ENCODE measurements at places on chromosomes 7 and 10.

GRCh38 chr10:6770846-6771245, 190.8 kb upstream of the PRKCQ start:
- DNase-seq = peak; percentile 38

- DNase-seq = no peak
Observed at GRCh38 chr7:25037325-25037724, 57.3 kb upstream of the OSBPL3 start.

DNA sequence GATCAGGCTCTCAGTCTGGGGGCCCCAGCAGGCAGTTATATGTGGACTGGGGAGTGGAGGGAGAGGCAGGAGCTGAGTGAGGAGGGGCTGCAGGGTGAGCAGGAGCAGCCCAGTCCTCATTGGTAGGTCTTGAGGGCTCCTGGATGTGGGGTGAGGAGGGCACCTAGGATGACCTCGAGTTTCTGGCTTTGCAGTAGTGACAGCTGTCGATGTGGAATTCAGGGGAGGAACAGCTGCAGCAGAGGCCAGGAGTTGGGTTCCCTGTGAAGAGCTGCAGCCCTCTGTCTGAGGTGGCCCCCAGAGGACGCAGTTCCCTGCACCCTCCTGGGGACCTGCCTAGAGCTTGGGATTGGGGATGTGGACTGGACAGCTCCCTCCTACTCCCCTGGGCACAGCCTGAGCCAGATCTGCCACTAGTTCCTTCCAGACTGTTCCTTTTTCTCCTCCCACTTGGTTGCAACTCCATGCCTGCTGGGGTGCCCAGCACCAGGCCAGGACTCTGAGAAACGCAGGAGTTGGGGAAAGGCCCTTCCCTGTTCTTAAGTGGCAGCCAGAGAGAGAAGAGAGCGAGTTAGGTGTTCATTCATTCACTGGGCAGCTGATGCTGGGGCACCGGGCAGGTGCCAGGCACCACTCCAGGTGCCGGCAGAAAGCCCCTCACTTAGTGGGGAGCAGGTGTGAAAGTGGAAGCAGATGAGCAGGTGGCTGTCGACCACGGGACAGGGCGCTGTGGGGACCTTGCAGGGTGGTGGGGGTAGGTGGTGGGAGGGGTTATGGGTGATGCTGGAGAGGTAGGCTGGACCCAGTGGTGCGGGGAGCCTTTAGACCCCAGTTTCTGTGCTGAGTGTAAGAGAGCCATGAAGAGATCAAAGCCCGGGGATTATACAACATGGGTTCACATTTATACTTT, 57.9 kb downstream of the PRF1 start:
- no peak for DNase-seq

GRCh38 chr10:26491934-26492333, 53.8 kb downstream of the APBB1IP start:
- no peak for DNase-seq

DNA sequence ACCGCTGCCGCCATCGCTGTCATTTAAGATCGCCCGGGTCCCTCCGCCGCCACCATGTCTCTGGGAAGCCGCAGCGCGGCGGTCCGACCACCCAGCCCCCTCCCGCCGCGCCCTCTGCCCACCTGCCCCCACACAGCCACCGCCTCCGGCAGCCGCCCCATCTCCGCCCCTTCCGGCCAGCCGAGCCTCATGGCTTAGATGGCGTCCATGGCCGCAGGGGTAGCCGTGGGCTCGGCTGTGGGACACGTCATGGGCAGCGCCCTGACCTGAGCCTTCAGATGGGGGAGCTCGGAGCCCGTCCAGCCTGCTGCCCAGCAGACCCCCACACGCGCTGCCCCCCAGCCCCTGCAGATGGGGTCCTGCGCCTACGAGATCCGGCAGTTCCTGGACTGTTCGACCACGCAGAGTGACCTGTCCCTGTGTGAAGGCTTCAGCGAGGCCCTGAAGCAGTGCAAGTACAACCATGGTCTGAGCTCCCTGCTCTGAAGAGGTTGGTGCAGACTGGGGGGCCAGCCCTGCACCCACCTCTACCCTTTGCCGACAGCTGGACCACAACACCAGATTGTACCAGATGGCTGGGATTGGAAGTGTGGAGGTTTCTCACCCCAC, 38.0 kb upstream of the TARP start:
- DNase-seq = peak; percentile 38

DNA sequence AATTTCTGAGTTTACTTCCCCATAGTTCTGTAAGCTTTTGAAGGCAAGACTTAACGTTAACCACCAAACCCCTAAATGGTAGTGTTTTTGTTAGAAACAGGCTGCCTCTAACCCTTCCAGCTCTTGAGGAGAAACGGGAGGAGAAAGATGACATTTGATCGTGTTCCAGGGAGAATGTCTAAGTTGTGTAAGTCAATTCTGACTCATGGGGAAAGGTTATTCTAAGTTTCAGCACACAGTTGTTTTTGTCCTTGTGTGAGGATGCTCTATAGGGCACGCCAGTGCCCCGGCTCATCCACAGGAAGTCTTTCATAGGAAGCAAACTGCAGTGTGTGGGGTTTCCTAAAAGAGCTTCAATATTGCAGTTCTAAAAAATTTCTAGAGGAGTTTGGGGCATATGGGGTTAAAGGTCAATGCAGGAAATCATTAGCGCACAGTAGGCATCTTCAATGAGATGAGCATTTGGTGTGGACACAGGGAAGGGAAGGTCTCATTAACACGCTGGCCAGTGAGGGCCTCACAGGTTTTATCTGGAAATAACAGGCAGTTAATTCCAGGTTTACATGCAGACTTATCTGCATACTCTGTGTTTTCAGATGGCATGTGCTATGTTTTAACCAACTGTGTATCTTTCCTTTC, 638.2 kb upstream of the IGFBP3 start:
- peak; percentile 84 for DNase-seq

DNA sequence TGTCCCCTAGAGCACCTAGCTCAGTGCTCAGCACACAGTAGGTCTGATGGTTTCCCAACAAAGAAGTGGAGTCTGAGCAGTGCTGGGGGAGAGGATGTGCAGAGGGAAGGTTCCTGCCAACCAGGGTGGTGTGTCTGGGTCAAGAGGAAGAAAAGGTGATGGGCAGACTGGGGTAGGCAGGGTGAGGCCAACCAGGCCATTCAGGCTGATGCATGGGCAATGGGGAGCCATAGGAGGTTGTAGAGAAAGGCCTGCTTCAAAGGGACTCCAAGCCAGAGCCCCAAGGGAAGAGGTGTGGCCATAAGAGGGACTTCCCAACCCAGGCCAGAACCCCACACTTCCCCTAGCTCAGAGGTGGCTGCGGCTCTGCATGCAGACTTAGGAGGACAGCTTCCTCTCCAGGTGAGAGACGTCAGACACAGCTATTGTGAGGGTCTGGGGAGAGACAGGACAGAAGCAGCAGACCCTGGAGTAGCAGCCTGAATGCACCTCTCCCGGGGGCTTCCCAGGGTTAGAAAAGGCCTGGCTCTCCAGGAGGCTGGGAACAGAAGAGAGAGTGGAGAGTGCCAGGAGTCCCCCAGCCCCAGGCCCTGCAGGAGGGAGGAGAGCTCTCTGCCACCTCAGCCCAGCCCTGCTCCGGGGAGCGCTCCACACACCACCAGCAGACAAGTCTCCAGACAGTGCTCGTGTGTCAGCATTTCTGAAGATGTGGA, 87.4 kb upstream of the ZMIZ1 start:
- no peak for DNase-seq

DNA sequence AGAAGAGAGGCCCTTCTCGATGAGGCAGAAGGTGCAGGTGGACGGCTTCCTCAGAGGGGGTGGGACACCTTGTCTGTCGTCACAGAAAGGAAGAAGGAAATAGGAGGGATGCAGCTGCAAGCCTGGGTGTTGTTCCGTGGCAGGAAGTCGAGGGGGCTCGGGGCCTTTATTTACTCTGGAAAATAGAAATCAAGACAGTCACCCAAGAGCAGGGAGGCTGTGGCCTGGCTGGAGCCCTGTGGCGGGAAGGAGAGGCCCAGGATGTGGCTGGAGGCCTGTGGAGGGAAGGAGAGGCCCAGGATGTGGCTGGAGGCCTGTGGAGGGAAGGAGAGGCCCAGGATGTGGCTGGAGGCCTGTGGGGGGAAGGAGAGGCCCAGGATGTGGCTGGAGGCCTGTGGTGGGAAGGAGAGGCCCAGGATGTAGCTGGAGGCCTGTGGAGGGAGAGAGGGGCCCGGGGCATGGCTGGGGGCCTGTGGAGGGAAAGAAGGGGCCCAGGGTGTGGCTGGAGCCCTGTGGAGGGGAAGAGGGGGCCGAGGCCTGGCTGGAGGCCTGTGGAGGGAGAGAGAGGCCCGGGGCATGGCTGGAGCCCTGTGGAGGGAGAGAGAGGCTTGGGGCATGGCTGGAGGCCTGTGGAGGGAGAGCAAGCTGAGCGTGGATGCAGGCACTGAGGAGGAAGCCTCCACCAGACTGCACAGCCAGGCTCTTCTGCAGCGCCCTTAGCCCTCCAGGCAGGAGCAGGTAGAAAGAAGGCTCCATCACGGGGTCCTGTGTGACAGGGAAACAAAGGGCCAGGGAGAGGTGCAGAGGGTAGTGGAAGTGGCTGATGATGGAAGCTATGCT, 97.3 kb upstream of the SFMBT2 start:
- DNase-seq = no peak

DNA sequence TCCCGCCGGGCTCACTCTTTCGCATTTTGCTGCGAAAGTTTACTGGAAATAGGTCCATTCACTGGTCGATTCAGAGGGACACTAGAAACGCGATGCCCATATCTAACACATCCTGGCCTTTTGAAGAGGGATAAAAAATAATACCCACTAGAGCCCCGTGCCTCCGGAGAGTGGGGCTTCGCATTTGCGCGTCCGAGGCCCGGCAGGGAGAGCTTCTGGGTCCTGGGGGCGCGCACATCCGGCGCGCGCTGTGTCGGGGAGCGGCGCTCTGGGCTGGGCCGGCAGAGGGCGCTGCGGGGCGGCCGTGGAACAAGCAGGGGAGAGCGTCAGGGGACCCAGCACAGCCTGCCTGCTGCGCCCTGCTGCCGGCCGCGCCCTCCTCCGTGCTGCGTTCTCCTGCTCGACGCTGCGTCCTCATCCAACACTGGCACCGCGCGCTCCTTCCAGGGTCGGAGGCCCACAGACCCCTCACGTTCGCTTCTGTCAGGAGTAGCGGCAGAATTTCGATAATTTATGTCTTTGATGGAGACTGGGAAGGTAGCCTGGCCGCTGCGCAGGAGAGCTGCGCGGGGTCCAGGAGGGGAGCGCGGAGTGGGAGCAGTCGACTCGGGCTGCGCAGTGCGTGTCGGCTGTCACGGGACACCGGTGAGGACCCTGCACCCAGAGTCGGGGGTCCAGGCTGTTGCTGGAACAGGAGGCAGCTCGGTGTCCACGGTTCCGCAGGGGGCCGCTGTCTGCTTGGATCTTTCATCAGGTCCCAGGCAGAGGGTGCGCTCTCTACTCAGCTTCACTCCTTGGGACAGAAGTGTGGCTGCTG, 41.5 kb upstream of the ZNF32 start:
- DNase-seq = peak; percentile 84

GRCh38 chr10:86654411-86655172, at the start of gene OPN4:
OPN4 (plus strand) TSS chr10:86654547; CDS start chr10:86654784, 237 bp downstream.
- peak; percentile 27 for DNase-seq

DNA sequence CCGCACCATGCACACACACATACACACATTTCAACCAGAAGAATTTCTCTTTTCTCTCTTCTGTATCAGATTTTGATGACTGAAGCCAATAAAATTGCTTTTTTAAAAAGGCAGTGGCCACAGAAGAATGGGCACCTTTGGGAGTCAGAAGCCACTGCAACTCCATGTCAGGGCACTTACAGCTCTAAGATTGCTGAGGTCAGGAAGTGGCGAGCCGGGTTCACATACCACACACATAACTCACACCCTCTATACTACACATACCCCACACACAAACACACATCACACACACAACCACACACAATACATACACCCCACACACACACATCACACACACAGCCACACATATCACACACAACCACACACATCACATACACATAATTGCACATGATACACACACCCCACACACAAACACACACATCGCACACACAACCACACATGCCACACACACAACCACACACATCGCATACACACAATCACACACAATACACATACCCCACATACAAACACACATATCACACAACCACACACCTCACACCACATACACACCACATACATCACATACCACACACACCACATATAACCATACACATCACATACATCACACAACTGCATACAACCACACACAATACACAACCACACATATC, 31.2 kb downstream of the GPRIN2 start:
- DNase-seq = peak; percentile 98

GRCh38 chr7:27662490-27663205, at the start of gene HIBADH:
HIBADH (minus strand) TSS chr7:27662883; CDS start chr7:27662788, 95 bp downstream.
- DNase-seq = peak; percentile 100

- no peak for DNase-seq
Observed at GRCh38 chr7:80140388-80140787, 5.8 kb downstream of the GNAI1 start.

- peak; percentile 95 for DNase-seq
Observed at GRCh38 chr7:17275749-17276671, 22.4 kb upstream of the AHR start.

GRCh38 chr10:14617852-14618251, 156.8 kb downstream of the FAM107B start:
- peak; percentile 45 for DNase-seq

All from EL (cell line).